ENCODE measurements at places on chromosomes 6 and 20.

DNA sequence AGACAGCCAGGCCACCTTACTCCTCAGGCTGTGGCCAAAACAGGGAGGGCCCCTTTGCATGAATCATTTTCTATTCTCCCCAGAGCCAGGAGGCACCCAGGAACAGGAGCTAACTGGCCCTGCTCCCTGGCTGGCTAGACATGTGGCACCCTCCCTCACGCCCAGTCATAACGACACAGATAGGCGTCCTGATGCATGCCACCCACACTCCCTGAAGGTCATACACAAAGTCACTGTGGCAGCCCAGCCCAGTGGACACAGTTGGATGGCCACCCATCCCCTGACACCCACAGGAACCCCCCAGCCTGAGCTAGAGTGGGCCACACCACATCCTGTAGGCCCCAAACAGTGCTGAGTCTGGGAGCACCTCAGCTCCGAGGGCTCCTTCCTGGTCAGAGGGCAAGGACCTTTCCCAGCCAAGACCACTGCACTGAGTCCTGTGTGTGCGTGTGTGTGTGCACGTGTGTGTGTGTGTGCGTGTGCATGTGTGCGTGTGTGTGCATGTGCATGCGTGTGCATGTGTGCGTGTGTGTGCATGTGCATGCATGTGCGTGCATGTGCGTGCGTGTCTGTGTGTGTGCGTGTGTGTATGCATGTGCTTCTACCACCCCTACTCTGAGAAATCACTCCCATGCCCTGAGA is 21.6 kb downstream of the TFEB start:
- H3K27me3 ChIP-seq = no peaks in the 10 kb centered on the region
- no peaks in the 10 kb centered on the region for H3K36me3 ChIP-seq
- DNase-seq = no peak
- peak overlapping the region; percentile 91 for H3K27ac ChIP-seq

DNA sequence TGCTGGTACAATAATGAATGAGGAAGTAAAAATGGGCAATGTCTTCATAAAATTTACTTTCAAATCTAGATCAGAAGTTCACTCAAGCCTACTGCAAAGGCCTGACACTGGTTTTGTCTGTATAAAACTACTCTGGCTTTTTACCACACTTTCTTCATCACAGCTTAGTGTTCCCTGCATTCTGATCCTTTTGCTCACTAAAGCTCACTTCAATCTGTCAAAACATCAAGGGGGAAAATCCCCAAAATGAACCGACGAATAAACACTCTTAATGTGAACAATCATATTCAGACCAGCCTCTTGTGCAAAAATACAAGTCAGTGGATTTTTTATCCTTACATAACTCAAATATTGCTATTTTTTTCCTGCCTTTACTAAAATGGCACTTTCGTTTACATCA is 98.5 kb downstream of the PRDM1 start:
- H3K27ac ChIP-seq = no peak overlapping the region
- DNase-seq = no peak
- H3K27me3 ChIP-seq = no peaks in the 10 kb centered on the region
- no peaks in the 10 kb centered on the region for H3K4me1 ChIP-seq

GRCh38 chr6:7216941-7217621 is 95.9 kb downstream of the SSR1 start:
- peaks cover 10% of the 10 kb centered on the region for H3K4me1 ChIP-seq
- no peaks in the 10 kb centered on the region for H3K36me3 ChIP-seq
- H3K27ac ChIP-seq = peak overlapping the region; percentile 1
- no peak for DNase-seq
- no peaks in the 10 kb centered on the region for H3K27me3 ChIP-seq

DNA sequence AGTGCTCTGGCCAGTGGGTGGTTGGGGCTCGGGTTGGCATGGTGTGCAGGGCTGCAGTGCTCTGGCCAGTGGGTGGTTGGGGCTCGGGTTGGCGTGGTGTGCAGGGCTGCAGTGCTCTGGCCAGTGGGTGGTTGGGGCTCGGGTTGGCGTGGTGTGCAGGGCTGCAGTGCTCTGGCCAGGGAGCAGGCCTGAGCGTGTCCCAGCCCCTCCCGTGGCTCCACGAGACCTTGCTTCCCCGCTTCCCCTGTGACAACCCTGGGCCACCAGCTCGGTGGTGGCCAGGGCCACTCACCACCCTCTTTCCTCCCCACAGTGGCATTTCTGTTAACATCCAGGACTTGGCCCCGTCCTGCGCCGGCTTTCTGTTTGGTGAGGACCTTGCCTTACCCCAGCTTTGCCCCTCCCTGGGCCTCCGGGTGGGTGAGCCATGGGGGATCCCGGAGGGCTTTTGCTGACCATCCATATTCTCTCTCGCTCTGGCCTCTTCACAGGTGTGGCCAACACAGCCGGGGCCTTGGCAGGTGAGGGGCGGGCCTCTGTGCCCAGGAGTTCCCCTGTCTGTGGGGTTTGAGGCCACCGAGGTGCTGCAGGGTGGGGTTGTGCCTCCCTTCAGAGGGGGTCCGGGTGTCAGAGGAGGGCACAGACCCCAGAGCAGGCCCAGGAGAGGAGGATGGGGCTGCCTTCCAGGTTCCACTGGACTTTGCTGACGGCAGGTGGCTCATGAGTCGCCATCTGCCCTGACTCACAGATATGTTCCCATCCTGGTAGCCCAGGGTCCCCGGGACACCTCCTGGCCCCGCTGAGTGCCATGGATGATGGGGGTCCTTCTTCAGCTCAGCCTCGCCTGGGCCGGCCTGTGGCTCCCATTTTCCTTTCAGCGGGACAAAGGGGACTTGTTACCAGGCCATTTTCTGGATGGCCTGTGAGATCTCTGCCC is 14.0 kb downstream of the SLC17A9 start:
- no peak overlapping the region for H3K27ac ChIP-seq
- no peak overlapping the region for H3K4me3 ChIP-seq
- no peak for DNase-seq
- no peaks in the 10 kb centered on the region for H3K4me1 ChIP-seq

DNA sequence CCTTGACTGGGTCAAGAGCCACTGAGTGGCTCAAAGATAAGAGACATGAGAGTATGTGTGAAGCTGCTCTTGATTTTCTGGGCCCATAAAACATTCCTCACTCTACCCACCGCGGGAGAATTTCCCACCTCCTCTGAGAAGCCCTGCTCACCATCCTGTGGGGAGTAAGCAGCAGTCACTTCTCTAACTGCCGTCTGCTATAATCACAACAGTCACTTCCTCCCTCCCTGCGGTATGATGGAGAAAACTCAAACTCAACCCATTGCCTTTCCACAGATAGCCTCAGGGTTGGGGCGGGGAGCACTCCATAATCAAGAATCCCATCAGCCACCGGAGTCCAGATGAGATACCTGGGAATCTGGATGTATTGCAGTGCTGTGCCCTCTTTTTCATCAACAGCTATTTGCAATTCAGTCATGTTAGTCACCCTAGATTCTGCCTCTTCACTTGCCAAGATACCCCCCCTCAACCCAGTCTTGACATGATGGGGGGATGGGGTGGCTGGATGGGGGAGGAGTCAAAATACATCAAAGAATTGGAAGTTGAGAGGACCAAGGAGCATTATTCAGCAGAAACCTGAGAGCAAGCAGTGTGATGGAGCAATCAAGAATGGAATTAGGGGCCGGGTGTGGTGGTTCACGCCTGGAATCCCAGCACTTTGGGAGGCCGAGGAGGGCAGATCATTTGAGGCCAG is 5.1 kb downstream of the MOCS1 start:
- no peak overlapping the region for H3K4me3 ChIP-seq
- peaks cover 72% of the 10 kb centered on the region for H3K4me1 ChIP-seq
- H3K36me3 ChIP-seq = no peaks in the 10 kb centered on the region

GRCh38 chr6:149696901-149697300 is 21.0 kb downstream of the LATS1 start:
- no peaks in the 10 kb centered on the region for H3K36me3 ChIP-seq
- no peak overlapping the region for H3K27ac ChIP-seq
- no peak for DNase-seq
- no peaks in the 10 kb centered on the region for H3K27me3 ChIP-seq
- no peak overlapping the region for H3K4me3 ChIP-seq

DNA sequence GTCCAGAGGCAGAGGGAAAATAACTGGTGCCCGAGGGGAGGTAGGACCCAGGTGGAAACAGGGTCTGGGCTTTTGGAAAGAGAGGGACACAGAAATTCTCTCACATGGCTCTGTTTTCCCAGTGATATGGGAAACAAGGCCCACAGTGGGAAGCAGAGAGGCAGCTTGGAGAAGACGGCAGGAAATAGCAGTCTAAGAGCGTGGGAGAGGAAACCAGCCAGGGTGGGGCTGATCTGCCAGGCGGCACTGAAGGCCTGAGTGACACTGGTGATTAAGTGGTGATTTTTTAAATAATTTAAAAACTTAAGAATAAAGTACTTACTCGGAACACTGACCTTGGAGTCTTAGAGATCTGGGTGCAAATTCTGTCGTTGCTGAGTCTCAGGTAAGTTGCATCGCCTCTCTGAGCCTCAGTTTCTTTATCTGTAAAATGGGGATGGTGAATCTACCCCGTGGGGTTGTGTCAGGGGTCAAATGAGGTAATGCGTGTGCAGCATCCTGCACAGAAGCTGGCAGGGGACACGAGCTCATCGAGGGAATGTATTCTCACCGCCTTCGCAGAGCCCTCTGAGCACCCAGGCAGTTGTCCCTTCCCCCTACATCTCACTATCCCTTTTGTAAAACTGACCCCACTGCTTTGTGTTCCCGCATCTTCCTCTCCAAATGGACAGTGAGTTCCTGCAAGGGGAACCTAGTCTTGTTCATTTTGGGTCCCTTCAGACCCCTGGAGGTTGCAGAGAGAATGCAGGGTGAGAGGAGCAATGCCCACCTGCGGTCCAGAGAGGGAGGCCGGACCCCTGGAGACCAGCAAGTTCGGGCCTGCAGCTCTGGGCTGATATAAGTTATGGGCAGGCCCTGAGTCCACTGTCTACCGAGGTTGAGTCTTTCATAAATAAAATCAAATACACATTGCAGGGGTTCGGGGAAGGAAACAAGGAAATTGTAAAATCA is 228.6 kb upstream of the PMEPA1 start:
- H3K4me1 ChIP-seq = no peaks in the 10 kb centered on the region
- H3K27ac ChIP-seq = no peak overlapping the region
- DNase-seq = no peak
- no peaks in the 10 kb centered on the region for H3K27me3 ChIP-seq

DNA sequence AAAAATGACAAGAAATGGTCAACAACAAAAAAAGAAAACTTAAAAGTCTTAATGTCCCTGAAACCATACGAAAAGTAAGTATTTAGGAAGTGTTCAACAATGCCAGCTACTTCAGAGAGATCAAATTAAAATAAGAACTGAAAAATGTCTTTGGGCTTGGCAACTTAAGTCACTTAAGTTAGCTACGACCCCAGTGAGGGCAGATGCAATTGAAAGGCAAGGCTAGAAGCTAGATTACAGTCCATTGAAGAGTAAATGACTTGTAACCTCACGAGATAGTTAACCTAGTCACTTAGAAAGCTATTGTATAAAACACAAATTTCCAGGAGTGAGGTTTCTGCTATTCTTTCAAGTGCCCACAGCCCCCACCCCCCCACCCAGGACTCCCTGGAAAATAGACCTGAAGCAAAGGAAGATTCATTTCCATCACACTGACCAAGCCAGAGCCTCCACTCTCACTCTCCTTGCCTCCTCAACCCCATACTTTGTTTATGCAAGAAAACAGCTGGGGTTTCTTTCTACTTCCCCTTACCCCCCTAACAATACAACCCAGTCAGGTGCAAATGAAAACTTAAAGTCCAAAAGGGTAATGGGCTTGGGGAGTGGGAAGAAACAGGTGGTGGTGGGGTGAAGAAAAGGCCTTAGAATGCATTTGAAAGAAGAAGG is 14.6 kb downstream of the RTN4IP1 start:
- DNase-seq = no peak
- no peak overlapping the region for H3K4me3 ChIP-seq
- no peaks in the 10 kb centered on the region for H3K4me1 ChIP-seq
- no peak overlapping the region for H3K27ac ChIP-seq
- no peaks in the 10 kb centered on the region for H3K27me3 ChIP-seq

DNA sequence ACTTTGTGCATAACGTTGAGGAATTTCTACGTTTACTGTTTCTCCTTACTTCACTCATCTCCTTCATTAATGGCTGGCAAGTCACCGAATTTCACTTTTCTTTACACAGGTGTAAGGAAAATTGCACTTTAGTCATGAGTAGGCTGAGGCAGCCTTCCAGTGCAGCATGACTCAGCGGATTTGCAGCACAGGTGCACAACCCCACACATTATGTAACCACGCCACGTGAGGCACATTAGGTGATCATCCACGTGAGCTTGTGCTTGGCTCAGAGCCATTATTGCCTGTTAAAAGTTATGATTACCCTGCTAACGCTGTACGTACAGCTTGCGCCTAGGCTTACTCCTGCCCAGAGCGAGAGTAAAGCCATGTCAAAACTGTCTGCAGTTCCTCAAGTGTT is 158.8 kb downstream of the NKAIN2 start:
- H3K36me3 ChIP-seq = no peaks in the 10 kb centered on the region
- no peaks in the 10 kb centered on the region for H3K27me3 ChIP-seq
- no peak for DNase-seq
- H3K27ac ChIP-seq = no peak overlapping the region
- H3K4me3 ChIP-seq = no peak overlapping the region

DNA sequence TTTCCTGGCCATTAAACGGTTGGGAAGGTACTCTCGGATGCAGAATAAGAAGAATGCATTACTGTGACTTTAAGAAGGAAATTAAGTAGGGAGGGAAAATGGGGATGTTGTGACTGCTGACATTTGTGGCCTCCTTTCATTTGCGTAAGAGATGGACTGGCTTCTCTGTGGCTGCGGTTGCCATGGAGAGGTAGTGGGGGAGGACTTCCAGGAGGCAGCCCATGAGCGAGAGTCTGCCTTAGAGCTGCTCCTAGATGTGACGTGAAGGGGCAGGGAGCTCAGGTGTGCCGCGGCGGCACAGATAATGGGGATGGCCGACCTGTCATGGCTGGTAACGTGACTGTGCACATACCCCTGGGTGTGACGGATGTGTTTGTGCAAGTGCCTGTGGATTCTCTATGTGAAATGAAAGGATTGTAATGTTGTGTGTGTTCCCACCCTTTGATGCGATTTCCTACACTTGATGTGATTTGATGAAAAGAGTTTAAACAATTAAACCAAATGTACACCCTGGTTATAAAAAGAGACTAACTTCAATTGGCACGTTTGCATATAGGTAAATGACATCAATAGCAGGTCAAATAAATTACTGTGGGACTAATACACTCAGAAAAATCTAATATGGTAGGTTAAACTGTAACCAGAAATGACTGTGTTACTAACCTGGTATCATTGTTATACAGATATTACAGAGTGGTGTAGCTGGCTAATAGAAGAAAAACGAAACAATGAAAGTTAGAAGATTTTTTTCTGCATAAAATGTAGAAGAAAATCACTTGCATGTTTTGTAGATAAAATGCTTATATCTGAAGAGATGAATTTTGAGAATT is 48.9 kb downstream of the HIVEP1 start:
- H3K27me3 ChIP-seq = no peaks in the 10 kb centered on the region
- H3K4me1 ChIP-seq = peaks cover 44% of the 10 kb centered on the region
- H3K27ac ChIP-seq = no peak overlapping the region
- DNase-seq = peak; percentile 50
- H3K36me3 ChIP-seq = no peaks in the 10 kb centered on the region
- H3K4me3 ChIP-seq = peak overlapping the region; percentile 14

GRCh38 chr6:53584726-53585125 is 39.8 kb upstream of the GCLC start:
- H3K4me1 ChIP-seq = no peaks in the 10 kb centered on the region
- no peak for DNase-seq
- H3K27me3 ChIP-seq = no peaks in the 10 kb centered on the region
- H3K36me3 ChIP-seq = no peaks in the 10 kb centered on the region

- no peak for DNase-seq
- no peak overlapping the region for H3K27ac ChIP-seq
- H3K4me1 ChIP-seq = peaks cover 8% of the 10 kb centered on the region
Measured at GRCh38 chr6:125224231-125224861, 70.8 kb downstream of the TPD52L1 start.

Data from tibial nerve (tissue), 4 donors.